Stimulated activated CD4-positive, alpha-beta T cell treated with anti-CD3 and anti-CD28 coated beads, Interleukin-2, amount 100 ng/mL, for 24 hours (primary cell): ENCODE measurements at places on chromosomes 3 and 15.

GRCh38 chr3:111246967-111247760, 175.5 kb downstream of the NECTIN3 start:
- DNase-seq, result no peak

- peak; percentile 11 for DNase-seq
These were observed 113.8 kb upstream of the MEF2A start for GRCh38 chr15:99452010-99452409.

GRCh38 chr3:159897331-159898075, 91.1 kb upstream of the IL12A start:
- DNase-seq, result no peak

- DNase-seq, result no peak
These were observed 55.7 kb upstream of the LMOD3 start for GRCh38 chr3:69178082-69178481.

DNA sequence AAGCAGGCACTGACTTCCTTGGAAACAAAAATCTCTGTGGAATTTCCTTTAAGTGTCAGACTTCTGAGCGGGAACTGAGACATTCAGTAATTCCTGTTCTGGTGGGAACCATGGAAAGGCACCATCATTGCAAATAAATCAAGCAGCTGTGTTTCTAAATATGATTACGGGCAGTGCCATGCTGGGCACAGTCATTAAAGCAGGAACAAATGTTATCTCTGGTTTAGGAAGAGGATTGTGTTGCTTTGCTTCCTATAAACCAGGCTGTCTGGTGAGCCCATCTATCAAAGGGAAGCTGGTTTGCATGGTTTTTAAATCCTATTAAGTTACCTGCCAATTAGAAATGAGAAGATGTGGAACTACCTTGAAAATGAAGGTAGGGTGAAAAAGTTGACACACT, 86.7 kb downstream of the EBLN2 start:
- DNase-seq, result no peak
